ENCODE measurements at places on chromosomes 2 and 18.

DNA sequence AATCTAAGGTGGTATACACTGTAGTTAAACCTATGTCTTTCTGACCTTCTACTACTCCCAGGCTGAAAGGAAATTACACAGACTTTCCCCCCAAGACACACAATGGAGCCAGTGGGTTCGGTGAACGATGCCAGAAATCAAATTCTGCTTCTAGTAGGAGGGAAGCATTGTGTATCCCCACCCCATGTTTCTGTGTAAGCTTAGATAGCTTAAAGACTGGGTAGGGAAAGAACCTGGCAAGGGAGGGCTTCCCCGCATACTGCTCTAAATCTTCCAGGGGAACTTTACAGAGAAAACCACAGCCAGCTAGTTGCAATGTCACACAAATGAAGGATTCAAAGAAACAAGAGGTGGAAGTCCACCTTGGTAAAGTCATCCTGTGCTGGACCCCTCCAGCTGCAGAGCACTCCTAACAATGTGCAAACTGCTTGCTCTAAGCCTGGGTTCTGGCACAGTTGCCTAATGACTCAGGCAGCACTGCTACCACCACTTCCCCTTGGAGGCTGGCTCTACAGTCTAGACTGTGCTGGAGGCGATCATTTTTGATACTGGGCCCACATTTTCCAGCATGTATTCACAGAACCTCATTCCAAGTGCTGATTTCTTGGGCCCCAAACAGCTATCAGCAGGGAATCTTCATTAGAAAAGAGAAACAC, 47.5 kb downstream of the TRIB2 start:
- DNase-seq = no peak

- no peak for DNase-seq
These were observed 670.3 kb upstream of the SALL3 start for GRCh38 chr18:78309307-78309706.

- DNase-seq = no peak
These were observed 1.7 kb downstream of the MAPRE3 start for GRCh38 chr2:26971911-26972786.

DNA sequence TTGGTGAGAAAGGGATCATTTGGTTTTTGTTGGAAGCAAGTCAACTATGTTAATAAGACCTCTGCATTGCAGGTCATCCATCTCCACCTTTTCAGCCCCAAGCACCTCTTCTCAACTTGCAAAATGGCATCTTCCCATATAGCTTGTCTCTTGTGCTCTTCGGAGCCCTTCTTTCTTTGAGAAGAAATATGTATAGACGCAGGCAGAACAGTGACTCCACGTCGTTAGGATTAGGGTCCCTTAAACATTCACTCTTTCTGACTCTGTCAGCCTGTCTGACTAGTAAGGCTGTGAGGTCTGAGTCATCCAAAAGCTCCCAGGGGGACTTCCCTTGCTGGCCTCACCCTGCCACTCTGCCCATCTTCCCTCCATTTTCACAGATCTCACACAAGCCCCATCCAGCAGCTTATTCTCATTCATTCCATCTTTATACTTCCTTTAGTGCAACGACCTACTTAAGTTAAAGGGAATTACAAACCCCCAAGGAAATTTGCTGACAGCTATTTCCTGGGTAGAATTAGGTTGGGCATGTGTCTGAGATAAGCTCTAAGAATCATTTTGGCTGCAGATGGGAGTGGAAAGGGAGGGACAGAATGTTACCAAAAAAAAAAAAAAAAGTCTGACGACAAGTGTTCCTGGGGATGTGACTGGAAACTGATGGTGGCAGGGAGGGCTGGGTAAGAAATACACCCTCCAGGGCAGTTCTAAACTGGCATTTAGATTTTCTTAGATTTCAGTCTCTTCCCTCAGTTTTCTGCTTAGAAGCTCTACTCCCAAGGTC, 37.7 kb upstream of the MEX3C start:
- no peak for DNase-seq

GRCh38 chr2:11568436-11568835, 34.6 kb downstream of the GREB1 start:
- DNase-seq = no peak

DNA sequence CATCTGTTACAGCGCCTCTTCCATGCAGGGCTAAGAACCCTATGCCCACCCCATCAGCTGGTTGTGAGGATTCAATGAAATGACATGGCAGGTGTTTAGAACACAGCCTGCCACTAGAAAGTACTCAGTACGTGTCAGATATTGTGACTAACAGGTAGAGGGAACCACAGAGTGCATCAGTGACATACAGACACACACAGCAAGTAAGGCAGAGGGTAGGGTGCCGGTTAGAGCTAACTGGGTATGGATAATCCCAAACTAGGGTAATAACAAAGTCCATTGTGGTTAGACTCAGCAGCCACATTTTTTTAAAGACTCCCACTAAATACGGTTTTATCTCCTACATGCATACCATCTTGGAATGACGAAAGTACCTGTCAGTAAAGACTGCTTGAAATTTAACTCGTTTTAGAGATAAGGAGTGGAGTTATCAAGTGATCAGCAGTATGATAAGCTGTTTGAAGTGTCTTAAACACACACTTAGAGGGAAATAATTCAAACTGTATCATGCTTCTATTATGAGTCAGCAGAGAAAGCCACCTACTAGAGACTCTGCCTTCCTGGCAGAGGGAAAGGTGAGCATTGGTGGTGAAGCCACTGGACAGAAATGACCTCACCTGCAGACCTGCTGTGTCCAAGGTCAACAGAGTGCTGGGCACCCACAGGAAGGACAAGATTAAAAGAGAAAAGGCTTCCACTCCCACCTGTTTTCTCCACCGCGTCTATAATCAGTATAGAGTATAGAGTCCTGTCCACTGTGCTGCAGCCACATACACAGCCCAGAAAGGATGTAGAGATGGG, 20.6 kb downstream of the MPPE1 start:
- no peak for DNase-seq

- DNase-seq = no peak
These were observed 161.5 kb downstream of the ZNF521 start for GRCh38 chr18:25190472-25190871.

GRCh38 chr2:114261366-114261765, 181.1 kb upstream of the DPP10 start:
- DNase-seq = no peak

DNA sequence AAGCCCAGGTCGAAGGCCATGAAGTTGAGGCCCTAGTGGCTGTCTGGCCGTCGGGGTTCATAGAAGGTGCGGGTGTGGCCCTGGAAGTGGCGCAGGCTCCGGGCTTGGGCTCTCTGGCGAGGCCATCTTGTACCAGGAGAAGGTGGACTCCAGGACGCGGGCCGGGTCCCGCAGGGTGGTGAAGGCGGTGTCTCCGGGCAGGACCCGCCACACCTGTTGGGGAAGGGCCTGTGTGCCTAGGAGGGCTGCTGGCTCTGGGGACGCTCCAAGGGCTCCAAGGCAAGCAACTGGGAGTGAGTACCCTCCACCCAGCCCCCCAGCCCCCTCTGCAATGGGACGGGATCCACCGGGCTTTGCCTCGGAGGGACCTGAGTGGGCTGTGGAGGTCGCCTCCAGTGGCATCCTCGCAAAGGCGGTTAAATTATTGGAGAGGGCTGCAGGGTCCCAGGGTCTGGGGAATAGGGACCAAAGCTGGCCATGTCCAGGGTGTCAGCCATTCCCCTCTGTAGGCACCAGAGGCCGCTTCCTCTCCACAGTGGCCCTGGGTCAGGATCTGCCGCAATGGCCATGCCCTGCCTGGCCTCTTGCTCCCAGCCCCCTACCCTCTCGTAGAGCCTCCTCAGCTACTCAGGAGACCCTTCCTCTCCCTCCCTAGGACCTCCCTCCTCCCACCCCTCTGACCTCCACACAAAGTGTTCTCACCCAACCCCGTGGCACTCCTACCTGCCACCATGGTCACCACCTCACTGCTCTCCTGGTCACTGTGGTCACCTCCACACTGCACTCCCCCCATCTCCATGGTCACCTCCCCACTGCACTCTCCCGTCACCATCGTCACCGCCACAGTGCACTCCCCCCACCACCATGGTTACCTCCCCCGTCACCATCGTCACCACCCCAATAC, 10.3 kb downstream of the AQP12A start:
- no peak for DNase-seq

DNA sequence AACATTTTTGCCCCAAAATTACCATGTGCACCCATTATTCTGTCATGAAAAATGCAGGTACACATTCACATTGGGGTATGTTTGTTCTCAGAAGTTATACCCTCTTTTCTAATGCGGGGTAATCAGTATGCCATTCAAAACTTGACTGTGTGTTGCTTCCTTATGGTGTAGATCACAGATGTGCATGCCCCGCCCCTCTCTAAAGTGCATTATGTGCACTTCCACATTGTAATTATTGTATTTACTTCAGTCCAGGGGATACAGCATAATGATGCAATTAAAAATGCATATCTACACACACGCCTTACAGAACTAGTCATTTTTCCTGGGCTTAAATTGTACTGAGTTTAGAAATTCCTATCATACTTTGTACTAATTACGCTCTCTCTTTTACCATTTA, 48.8 kb downstream of the SLC9A2 start:
- DNase-seq = no peak

DNA sequence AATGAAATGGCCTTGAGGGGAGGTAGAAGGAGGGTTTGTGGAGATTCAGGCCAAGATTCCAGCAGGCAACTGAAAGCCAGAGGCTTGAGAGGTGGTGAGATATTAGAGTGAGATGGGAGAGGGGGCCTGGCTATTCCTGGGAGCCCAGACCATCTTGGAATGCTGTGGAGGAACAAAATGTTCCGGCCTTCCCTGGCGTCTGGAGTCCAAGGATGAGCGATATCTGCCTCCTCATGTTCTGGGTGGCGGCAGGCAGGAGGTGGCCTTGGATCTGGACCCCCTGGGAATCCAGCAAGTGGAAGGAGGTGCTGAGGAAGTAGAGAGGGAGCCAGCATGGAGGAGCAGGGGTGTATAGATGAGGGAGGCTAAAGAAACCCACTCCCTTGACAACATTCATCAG, 335.9 kb downstream of the CYP26B1 start:
- no peak for DNase-seq

GRCh38 chr2:217735899-217736298, 266.9 kb downstream of the TNS1 start:
- no peak for DNase-seq

GRCh38 chr2:218471982-218472381, 53.1 kb downstream of the VIL1 start:
- no peak for DNase-seq

DNA sequence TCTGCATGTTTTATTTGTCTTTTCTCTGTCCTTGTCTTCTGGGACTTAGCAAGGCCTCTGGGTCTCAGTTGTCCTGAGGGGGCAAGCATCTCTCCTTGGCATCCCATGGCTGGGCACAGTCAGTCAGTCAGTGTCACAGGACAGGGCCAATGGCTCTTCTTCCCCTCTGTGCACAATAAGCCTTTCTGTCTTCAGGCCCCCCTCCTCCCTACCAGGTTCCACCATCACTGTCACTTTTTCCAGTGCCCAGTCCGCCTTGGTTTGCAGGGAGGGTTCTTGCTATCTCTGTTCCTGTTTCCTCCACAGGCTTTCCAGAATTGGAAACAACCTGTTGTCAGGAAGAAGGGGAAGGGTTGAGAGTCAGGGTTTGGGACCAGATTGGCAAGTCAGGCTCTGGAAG, 1.7 kb upstream of the VAMP5 start:
- no peak for DNase-seq

DNA sequence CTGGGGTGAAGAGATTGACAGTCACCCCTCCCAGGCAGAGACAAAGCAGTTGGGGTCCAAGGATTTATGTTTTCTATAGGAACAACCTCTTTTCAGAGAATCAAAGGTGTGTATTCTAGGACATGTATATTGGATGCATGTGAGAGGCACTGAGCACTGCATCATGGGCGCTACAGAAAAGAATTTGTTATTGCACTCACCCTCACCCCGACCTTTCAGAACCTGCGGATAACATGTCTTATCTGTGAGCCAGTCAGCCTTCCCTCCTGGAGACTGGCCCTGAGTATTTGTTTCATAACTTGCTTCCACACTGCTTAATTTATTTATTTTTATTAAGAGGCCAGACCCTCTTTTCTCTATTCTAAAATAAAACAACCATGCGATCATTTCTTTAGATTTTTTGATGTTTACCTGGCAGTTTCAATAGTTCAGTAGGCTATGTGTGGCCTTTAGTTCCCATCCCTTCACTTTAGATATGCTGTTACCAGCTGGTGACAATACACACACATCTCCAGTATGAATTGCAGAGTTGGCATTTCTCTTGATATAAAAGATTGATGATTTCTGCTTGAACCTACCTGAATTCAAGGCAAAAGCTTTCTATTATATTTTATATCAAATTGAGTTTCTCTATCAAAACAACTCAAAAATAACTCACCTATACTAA, 29.8 kb downstream of the FABP1 start:
- no peak for DNase-seq

DNA sequence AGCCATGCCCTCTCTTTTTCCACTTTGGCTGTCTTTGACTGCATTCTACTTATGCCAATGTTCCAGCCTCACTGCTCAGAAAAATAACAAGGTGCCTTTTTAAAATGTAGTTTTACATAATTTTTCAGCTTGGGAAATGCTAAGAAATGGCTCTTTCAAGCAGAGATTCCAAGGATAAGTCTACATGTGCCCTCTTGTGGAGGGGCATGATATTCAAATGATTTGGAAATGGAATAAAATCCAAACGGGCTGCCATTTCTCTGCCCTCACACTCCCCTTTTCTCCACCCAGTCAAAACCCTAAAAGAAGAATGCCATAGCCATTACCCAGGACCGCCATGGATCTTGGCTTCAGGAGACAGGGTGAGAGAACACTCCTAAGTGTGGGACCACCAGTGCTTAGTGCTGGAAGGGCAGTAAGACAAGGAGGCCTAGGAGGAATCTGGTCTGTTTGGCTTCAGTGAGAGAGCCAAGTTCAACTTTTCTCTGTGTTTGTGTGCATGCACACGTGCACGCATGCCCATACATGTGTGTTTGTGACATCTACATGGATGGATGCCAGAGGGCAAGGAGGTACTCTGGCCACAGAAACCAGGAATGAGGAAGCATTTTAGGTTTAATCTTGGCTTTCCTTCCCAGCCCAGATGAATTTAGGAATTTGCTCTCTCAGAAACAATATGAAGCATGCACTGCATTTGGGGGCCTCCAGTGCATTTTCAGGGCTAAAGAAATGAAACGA, 174.0 kb upstream of the SLC14A2 start:
- DNase-seq = no peak

DNA sequence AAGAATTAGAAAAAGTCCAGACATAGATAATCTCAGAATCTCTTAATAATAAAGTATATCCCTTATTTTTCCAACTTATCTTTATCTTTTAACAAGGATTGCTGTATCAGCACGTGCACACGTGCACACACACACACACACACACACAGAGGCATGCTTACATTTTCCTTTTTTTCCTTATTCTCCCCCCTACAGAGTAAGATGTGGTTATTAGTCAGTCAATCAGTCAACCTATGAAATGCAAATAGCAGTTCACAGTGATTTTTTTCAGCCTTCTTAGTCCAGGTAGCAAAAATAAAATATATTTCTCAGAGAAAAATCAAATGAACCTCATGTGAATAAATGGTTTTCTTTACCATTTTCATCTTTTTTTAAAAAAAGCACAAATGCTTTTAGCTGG, 506.2 kb upstream of the SLC39A10 start:
- DNase-seq = no peak

- DNase-seq = no peak
These were observed 456.6 kb upstream of the REG3G start for GRCh38 chr2:78568782-78569373.

Data from amygdala (tissue), 56 donors.